Substantia nigra (tissue), 51 donors: ENCODE measurements at places on chromosomes 4 and X.

GRCh38 chrX:154712781-154713740 lies 37.8 kb downstream of the GAB3 start:
- DNase-seq, result no peak

DNA sequence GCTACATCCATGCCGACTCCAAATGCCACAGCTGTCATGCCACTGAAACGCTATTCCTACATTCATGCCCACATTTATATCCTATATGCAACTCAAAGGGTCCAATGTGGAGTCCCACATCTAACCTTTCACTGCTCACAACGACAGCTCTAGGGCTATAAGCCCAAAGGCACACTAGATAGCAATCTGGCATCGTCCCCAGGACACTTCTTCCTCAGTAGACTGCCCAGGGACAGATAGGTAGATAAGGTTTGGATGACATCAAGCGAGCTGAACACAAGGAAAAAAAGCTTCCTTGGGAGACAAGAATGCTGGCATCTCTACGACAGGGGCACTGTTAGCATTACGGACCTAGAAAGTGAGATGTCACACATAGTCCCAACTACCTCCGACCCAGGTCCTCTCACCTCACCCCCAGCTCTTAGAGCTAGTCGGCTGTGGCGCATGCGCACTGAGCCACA lies 685 bp downstream of the RAB9B start:
- DNase-seq, result no peak

DNA sequence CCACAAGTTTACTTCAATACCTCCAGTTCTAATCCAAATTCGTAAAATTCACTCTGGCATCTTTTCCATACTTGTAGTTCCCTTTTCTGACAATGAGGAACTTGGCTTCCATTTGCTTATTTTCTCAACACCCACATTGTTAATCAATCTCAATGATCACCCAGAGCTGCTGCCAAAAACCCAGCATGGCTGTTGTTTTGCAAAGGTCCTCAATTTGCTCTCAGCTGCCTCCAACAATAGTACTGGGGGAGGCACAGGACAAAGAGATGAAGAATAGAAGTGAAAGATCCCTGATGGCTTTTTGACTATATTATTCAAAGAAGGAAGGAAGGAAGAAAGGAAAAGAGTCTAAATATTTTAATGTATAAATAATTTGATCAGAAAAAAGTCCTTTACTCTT lies 847.8 kb downstream of the RAPGEF2 start:
- no peak for DNase-seq

DNA sequence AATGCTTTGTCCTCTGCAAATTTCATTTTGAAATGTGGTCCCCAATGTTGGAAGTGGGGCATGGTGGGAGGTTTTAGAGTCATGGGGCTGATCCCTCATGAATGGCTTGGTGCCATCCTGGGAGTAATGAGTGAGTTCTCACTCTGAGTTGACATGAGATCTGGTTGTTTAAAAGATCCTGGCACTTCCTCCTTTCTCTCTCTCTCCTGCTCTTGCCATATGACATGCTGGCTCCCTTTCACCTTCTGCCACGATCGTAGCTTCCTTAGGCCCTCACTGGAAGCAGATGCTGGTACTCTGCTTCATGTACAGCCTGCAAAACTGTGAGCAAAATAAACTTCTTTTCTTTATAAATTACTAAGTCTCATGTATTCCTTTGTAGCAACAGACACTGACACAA lies 262.0 kb downstream of the IL15 start:
- DNase-seq, result no peak

GRCh38 chrX:19670854-19671620 lies 155.7 kb upstream of the MAP3K15 start:
- peak; percentile 13 for DNase-seq

- DNase-seq, result no peak
Observed at GRCh38 chrX:53288189-53288588, 6.8 kb upstream of the IQSEC2 start.

- no peak for DNase-seq
Observed at GRCh38 chr4:135325264-135325663, 1123.7 kb upstream of the PABPC4L start.

GRCh38 chr4:89161841-89162240 lies 50.5 kb downstream of the TIGD2 start:
- DNase-seq, result no peak

DNA sequence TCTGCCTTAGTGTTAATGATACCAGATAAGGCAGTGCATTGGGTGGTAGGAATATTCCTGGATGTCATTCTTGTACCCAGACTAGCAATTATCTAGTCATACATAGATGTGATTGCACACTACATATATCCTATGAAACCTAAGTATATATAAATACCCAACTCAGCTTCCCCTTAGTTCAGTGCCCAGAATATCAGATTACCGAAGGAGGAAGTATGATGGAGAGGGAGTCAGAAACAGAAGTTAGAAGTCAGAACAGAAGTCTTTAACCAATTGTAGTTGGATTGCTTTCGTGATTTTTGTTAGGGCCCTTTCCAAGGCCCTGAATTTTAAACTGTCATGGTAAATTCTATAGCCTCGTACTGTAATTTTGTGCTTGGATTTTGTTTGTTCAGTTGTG lies 42.9 kb downstream of the MOB1B start:
- no peak for DNase-seq

DNA sequence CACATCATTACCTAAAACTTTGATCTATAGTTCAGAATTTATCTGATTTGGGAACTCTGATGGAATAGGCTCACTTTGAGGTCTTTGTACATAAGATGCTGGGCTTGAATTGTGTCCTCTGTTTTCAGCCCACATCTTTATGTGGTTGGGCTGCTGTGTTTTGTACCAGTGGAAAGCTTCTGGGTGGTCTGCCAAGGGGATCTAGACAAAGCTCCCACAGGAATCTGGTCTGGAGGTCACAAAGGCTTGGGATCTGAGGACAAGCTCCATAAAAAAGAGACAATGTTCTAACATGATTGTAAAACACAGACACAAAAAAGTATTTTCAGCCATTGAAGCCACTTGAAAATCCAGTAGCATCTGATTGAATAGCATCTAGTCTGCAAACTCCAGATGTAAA lies 393.5 kb upstream of the PITX2 start:
- no peak for DNase-seq
